Activated CD8-positive, alpha-beta memory T cell treated with anti-CD3 and anti-CD28 coated beads for 1 hour (primary cell): ENCODE measurements at places on chromosomes 5 and 9.

- DNase-seq = no peak
Measured at GRCh38 chr9:99356512-99356971, 134.5 kb downstream of the SEC61B start.

DNA sequence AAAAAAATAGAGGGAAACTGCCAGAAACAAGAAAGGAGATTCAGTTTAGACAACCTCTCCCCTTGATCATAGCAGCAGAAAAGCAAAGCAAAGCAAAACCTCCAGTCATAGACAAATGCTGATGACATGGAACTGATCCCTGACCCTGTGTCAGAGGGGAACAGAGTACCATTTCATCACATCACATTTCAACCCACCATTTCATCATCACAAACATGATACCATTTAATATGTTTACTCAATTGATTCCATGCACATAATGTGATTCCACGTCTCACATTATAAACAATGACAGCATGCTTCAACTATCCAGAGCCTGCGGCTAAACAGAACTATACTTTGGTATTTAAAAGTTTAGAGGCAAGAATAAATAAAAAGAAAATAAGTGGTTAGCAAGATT is 28.7 kb upstream of the ACOT12 start:
- no peak for DNase-seq

- DNase-seq = no peak
Measured at GRCh38 chr9:117160254-117160653, 254.6 kb downstream of the ASTN2 start.

DNA sequence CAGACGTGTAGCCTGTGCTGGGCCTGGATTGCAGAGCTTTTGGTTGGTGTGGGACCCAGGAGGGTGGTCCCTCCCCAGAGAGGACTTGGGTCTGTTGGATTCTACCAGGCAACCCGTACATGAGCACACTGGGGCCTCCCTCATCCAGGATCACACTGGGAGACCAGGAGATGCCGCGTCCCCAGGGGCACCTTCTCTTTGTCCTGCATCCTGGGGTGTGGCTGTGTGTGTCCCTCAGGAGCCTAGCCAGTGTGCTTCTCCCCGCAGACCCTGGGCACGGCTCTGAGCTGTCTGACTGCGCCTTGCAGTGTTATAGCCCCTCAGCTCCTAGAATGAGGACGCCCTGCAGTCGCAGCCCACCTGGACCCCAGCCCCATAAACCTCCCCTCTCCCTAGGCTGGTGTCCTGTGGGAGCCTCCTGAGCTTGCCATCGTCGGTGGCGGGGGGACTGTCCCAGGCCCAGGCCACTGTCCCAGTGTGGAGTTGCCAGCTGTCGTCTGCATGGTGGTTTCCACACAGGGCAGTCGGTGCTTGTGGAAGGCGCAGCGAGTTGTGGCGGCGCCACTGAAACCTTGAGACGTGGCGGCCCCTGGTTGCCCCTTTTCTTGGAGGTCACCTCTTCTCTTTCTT is 27.6 kb downstream of the CEP72 start:
- no peak for DNase-seq

GRCh38 chr5:57839025-57839424 is 356.4 kb upstream of the ACTBL2 start:
- no peak for DNase-seq

DNA sequence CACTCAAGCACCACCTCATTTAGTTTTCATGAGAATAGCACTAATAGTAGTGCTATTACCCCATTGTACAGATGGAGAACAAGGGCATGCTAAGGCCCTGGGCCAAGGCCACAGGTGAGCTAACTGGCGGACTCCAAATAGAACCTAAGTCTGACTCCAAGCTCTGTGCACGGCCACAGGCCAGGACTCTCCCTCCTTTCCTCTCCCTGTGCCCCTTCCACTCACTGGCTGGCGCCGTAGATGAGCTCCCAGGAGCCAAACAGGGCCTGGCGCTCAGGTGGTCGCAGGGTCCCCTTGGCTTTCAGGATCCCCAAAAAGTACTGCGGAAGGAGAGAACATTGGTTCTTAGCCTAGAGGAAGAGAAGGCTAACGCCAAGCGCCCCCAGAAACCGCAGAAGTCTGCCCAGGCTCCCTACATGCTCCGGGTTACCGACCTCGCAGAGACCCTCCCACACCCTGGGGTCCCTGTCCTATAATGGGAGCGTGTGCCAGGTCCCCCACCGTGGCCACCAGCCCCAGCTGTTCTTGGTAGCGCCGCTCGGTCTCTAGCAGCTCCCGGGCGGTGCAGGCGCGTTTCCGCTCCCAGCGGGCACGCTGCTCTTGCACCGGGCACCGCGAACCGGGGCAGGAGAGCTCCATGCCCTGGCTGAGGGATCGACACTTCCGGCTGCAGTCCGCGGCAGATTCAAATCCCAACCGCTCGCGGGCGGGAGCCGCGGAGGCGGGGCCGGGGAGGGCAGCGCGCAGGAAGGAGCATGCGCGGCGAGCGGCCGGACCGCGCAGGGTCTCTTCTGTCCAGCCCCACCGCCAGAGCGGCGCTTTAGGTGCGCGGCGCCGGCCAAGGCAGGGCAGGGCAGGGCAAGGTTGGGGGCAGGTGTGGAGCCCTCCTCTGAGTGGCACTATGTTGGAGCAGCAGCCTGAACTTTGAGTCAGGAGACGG is at the start of gene ARHGEF39:
Gene ARHGEF39 (minus strand): TSS at position 665 of the 940 bp plus-strand sequence. CDS start 26 bp downstream, at position 639.
- peak; percentile 43 for DNase-seq

DNA sequence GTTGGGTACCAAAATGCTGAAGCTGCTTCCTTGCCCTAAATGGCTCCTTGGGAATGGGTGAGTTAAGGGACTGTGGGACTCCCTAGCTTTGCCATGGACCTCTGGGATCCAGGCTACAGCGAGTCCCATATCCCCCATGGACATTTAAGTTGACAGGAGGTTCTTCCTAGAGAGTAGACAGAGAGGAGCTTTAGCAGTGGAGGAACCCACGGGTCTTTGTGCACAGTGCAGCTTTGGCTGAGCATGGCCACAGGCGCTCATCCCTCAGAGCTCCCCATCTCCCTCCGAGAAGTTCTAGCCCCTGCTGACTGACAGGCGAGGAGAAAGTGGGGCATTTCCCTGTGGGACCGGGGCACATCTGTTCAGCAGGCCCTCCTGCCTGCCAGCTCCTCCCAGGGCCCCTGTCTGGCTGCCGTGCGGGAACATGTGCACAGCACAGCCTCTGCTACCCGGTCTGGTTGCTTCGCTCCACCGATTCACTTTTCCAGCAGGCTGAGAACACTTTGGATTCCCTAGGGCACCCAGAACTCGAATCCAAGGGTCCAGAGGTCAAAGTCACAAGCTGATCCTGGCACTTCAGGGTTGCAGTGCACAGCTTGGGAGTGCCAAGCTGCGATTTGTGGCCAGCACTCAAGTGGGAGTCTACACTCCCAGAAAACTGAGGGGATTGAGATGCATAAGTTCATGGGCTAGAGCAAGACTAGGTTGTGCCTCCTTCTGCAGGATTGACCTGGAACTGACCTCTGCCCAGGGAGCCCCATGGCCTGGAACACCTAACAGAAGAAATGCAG is 40.6 kb upstream of the DMRTA1 start:
- no peak for DNase-seq

GRCh38 chr5:14686517-14686916 is 22.0 kb downstream of the OTULIN start:
- DNase-seq = no peak

GRCh38 chr9:91908293-91908623 is 41.8 kb downstream of the ROR2 start:
- DNase-seq = no peak

DNA sequence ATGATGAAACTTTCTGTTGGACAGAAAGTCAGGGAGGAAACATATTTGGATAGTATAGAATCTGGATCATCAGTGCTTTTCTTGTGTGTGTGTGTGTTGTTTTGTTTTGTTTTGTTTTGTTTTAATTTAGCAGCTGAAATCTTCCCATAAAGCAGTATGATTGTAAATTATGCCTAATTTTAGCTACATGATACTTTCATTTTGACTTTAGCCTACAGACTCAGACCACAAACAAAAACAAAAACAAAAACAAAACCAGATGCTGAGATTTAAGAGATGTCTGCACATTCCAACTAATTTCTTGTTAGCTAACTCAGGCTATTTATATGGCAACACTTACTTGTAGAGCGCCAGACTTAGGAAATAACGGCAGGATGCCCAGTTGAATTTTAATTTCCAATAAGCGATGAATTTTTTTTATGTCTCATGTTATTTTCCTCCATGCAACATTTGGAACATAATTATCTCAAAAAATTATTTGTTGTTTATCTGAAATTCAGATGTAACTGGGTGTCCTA is 119.5 kb upstream of the TRPC7 start:
- DNase-seq = no peak

- DNase-seq = no peak
Measured at GRCh38 chr5:91018200-91018599, 364.9 kb downstream of the ARRDC3 start.

GRCh38 chr5:175897285-175897684 is 25.9 kb downstream of the CPLX2 start:
- DNase-seq = no peak

- DNase-seq = no peak
Measured at GRCh38 chr5:34632807-34633422, 23.2 kb upstream of the RAI14 start.

GRCh38 chr5:114447084-114447773 is 85.4 kb downstream of the KCNN2 start:
- DNase-seq = no peak

GRCh38 chr5:160367885-160368284 is 2.5 kb downstream of the C1QTNF2 start:
- no peak for DNase-seq

DNA sequence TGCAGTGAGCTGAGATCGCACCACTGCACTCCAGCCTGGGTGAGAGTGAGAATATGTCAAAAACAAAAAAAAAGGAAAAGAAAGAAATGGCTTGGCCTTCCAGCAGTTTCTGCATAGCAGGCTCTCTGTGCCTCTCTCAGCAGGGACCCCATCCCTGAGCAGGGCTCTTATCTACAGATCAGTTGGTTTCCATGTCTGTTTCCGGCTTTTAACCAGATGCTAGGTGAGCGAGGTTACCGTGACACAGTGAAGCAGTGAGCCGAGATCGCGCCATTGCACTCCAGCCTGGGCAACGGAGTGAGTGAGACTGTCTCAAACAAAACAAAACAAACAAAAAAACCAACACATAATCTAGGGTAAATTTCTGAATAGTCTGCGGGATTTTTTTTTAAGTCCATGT is 51.4 kb downstream of the COL5A1 start:
- DNase-seq = no peak

- no peak for DNase-seq
Measured at GRCh38 chr9:127968042-127968441, 12.7 kb downstream of the EEIG1 start.

- DNase-seq = no peak
Measured at GRCh38 chr9:106451223-106451622, 411.7 kb upstream of the ZNF462 start.

DNA sequence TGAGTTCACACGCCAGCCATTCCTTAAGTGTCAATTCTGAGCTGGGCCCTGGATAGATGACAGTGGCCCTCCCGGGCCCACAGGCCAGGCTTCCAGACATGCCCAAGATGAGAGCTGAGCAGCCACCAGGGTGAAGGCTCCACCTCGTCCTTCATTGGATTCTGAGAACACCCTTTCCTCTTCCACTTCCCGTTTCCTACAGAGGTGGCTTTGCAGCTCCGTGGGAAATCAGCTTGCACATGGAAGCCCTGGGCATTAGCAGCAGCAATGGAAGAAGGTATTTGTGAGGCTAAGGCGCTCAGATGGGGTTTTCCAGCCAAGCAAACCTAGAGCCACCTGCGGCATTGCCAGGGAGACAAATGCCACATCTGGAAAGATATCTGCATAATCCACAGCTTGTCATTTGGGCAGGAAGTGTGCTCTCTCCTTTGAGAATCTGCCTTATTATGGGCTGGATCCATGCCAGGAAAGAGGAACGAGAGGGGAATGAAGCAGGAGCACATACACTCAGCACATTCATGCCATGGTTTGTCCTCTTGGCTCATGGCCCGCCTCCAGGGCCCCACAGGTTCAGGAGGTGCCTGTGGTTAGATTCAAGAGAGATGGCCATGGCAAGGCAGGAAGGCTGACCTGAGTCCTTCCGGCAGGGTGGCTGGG is 34.1 kb downstream of the CFAP77 start:
- no peak for DNase-seq

DNA sequence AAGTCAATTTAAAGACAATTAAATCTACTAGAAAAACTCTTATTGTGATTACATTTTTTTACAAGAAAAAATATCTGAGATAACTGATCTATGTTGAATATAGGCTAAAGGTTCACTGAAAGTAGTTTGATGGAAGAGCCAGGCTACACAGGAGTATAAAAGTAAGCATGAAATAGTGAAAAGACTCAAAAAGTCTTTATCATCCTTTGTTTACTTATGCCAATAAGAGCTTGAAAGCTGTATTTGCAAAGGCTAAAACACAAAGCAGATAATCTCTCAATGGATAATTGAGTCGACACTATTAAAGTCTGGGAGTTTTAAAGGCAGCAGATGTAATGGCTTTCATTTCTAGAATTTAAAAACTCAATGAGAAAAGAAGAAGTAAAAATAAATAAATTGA is 42.0 kb downstream of the SSBP2 start:
- DNase-seq = no peak

- DNase-seq = no peak
Measured at GRCh38 chr5:168274406-168274805, 17.0 kb upstream of the WWC1 start.

GRCh38 chr5:102539996-102540728 is 41.4 kb upstream of the SLCO6A1 start:
- no peak for DNase-seq

- DNase-seq = no peak
Measured at GRCh38 chr5:109476292-109476691, 66.5 kb upstream of the PJA2 start.

- DNase-seq = no peak
Measured at GRCh38 chr9:88251903-88252302, 113.6 kb upstream of the SPATA31C2 start.

DNA sequence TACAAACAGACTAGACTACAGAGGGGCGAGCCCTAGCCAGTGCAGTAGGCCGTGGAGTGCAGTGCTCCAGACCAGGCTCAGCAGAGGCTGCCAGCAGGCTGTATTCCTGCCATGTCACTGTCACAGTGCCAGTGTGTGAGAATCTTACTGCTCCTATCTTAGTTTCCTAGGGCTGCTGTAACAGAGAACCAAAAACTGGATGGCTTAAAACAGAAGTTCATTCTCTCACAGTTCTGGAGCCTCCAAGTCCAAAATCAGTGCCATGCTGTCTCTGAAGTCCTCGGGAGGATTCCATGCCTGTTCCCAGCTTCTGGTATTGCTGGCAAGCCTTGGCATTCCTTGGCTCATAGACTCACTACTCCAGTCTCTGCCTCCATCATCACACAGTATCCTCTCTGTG is 75.0 kb upstream of the SAP30L start:
- no peak for DNase-seq

GRCh38 chr9:135533113-135533512 is 11.9 kb downstream of the LCN1 start:
- no peak for DNase-seq

GRCh38 chr5:84287951-84288350 is 96.7 kb downstream of the EDIL3 start:
- DNase-seq = no peak

GRCh38 chr5:135977375-135977928 is 22.7 kb upstream of the LECT2 start:
- no peak for DNase-seq

- DNase-seq = no peak
Measured at GRCh38 chr5:177605078-177605477, 5.1 kb downstream of the B4GALT7 start.
